ENCODE measurements at places on chromosomes 3 and 15.

GRCh38 chr3:152245498-152246170, 23.1 kb upstream of the MBNL1 start:
- DNase-seq: no peak

GRCh38 chr3:157588386-157589060, 85.3 kb upstream of the VEPH1 start:
- no peak for DNase-seq

DNA sequence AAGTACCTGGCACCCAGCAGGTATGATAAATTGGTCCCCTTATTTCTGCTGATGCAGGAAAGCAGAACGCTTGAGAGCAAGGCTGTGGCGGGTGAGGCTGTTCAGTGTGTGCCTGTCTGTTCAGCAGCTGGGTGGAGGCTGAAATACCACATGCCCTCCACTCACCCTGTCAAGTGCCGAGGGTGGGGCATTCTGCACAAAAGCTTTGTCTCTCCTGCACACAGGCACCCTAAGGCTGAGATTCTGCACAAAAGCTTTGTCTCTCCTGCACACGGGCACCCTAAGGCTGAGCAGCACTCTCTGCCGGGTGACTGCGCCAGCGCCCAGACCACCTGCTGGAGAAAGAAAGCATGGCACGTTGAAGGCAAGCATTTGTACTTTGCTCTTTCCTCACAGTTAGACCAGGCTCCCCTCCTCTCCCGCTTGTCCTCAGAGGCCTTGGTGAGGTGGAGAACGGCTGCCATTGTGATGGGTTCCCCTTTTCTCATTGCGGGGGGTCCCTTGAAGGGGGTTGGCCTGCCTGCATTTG, 97.5 kb downstream of the BDH1 start:
- no peak for DNase-seq

DNA sequence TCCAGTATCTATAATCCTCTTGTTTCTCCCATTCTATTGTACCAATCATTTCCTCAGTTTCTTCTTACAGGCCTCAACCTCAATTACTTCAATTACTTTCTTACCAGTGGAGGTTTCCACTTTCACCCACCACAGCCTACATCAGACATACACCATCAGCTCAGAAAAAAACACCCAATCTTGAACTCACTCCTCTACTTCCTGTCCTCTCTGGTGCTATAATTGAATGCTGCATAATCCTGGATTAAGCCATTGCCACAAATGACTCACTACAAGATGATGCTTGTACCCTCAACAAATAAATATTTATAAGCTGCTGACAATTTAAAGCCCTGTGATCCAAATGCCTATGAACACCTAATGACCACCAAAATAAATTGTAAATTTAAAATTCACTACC, 18.5 kb downstream of the RYK start:
- no peak for DNase-seq

GRCh38 chr3:99884484-99884883, 66.8 kb downstream of the CMSS1 start:
- DNase-seq: no peak

GRCh38 chr3:183349421-183350157, 78.8 kb downstream of the MCF2L2 start:
- no peak for DNase-seq

- DNase-seq: no peak
Observed at GRCh38 chr15:52288051-52288942, 7.3 kb downstream of the MYO5C start.

DNA sequence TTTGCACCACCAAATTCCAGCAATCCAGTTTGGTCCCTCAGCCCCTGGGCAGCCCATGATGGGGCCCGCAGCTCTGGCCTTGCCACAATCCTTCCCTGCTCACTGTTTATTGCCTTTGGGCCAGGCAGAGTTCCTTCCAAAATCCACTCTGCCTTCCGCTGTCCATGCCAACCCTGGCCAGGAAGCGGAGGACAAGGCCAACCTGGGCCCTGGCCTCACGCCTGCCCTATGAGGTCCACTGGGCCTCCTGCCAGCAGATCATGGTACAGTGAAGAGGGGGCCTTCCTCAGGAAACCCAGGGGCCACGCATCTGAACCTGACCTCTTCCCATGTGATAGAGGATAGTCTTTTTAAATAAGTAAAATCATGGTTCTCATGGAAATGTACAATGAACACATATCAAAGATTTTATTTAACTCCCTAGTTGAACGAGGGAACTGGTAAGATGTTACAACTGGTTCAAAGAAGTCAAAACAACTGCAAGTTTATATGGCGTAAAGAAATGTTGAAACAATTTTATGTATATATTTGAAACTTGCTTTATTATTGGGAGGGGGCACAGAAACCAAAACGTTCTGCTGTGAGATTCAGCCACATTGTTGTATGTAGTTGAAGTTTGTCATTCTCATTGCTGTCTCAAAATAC, 95.8 kb upstream of the TNFAIP8L3 start:
- no peak for DNase-seq

- peak; percentile 95 for DNase-seq
Observed at GRCh38 chr3:123884203-123884831, at the start of gene MYLK. Gene MYLK, minus strand, starts transcription at chr3:123884332. Its CDS starts 90,491 bp downstream, at chr3:123793841.

GRCh38 chr3:165406425-165406824, 210.2 kb upstream of the SLITRK3 start:
- no peak for DNase-seq

- no peak for DNase-seq
Observed at GRCh38 chr3:183224180-183224970, 28.7 kb upstream of the B3GNT5 start.

DNA sequence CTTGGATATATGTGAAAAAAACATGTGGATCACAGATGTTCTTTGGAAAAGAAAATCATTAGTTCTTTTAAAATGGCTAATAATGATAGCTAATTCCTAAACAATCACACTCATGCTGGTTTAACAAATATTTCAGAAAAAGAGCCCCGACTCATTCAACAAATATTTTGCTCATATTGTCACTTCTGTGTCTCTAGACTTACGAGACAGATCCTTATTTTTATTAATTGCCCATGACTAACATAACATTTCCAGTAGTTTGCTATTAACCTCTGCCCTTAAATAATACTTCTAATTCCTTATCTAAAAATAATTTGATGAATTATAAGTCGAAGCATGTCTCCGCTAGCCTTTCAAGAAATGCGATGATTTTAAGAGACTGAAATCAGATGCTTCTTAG, 70.4 kb downstream of the SATB1 start:
- no peak for DNase-seq

- DNase-seq: no peak
Observed at GRCh38 chr3:107001635-107002034, 375.6 kb upstream of the CCDC54 start.

DNA sequence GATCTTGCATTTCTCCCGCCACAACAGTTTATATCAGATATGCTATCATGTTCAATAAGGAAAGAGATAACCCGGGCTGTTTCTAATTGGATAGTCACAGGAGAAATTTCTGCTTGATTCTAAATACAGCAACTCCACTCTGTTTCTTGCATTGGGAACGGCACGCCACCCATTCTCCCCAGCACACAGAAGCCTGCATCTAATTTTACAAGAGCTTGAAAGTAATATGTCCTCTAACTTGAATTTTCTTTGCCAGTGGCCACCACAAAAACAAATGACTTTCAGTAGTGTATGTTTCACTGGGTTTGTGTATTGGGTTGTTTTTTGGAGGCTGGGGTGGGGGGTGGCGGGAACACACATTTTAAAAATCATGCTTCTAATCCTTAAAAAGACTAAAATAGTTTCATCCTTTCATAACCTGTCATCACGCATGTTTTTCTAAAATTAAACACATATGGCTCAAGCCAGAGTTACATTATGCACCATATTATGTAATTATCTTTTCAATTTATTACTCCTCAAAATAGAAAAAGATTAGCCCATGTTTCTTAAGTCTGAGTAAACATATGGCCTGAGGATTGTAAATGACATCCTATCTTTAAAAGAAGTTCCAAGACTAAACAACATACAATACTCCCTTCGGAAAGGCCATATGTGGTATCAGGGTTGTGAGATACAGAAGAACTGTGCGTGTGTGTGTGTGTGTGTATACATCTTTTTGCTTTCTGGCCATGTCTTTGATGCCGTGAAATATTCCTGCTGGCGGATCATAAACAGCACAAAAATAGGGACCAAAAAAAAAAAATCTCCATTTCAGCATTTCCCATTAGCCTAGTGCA, 176.3 kb downstream of the FOXP1 start:
- DNase-seq: no peak

DNA sequence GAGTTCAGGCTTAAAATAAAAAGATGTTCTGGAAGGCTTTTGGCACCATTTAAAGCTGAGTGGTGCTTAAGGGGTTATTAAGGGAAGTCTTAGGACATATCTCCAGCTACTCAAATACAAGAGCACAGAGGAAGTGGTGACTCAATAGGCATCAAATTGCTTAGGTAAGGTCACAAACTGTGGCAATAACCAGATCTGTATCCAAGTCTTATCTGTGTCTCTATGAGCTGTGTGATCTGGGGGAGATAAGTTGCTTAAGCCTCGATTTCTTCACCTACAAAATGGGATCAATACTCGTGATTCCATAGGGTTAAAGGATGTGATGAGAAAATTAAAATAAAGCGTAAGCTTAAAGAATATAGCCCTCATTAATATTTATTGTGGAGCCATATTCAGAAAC, 7.6 kb downstream of the HDC start:
- no peak for DNase-seq

DNA sequence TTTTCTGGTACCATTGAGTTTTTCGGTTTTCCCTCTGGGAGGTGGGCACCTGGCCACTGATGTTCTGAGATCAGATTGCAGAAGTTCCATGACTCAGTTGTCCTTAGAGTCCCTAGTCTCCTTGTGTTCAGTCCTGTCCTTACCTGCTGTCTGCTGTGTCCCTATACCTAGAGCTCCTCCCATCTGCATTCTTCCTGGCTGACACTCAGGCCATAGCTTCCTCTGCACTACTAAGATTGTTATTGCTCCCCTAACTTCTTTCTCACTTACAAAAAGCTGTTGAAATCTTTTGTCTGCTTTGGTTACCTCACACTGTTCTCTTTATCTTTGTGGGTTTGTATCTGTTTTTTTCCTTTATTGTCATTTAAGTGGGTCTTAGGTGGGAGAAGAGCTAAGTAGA, 13.2 kb downstream of the USP3 start:
- no peak for DNase-seq

- no peak for DNase-seq
Observed at GRCh38 chr3:4547799-4548198, 54.7 kb downstream of the ITPR1 start.

DNA sequence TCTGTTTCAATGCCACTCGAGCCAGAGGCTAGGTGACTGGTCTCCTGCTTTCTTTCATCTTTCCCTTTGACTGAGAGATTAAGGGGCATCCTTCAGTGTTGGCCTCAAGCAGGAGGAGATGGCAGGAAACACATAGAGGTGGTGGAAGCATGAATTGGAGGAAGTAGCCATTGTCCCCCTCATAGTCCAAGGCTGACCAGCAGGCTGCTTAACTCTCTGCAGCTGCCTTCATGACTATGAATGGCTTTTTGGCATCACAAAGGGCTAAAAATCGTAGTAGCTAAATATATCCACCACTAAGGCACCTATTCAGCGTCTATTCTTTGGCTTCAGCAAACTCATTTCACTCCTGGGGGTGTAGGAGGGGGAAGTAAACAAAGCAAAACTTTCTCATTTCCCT, 7.0 kb upstream of the FRMD4B start:
- no peak for DNase-seq

GRCh38 chr3:147797095-147797494, 387.9 kb downstream of the ZIC1 start:
- no peak for DNase-seq

DNA sequence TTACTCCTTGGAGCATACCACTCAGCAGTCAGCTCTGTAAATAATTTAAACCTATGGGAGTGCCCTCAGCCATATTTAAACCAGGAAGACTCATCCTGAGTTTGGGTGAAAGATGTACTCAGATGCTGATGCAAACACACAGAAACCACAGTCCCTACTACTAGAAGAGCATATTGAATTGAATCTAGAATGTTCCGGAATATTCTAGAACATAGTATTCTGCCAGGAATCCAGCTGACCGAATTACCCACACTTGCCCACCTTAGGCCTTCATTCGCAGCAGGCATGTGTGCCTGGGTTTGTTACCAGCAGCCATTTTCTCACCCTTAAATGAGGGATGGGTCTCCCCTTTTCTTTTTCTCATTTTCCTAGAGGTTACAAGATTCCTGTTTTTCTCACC, 202.4 kb upstream of the ICE2 start:
- no peak for DNase-seq

- DNase-seq: no peak
Observed at GRCh38 chr3:54897028-54897711, 30.7 kb downstream of the LRTM1 start.

- DNase-seq: no peak
Observed at GRCh38 chr15:41860049-41860828, 21.6 kb downstream of the PLA2G4B start.

GRCh38 chr3:101903451-101903871, 54.1 kb downstream of the NFKBIZ start:
- DNase-seq: no peak

DNA sequence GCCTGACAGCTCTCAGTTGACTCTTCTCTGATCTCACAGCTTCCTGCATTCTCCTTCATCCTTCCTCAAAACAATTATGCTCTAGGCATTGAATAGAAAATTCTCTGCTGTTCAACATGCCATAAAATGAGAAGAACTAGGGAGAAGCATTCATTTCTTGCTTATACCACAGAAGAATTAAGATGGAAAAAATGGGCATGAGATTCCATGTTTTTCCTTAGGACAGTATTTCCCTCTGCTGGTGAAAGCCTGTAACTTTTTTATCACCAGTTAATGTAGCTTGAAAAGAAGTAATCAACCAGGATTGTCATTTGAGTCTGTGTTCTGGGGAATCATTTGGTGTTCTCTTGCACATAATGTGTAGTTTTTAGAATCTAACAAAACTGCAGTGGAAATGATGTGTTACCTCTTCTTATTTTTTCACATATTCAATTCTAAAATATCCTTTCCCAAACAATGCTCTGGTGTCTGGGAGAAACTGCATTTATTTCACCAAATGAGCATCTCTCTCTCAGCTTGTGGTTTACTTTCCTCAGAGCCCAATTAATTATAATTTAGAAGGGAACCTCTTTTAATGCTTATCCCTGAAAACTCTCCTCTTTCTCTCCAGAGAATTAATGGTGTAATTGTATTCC, 92.8 kb upstream of the DCBLD2 start:
- DNase-seq: no peak
